CD8-positive, alpha-beta memory T cell (primary cell): ENCODE measurements at places on chromosomes 7 and 10.

DNA sequence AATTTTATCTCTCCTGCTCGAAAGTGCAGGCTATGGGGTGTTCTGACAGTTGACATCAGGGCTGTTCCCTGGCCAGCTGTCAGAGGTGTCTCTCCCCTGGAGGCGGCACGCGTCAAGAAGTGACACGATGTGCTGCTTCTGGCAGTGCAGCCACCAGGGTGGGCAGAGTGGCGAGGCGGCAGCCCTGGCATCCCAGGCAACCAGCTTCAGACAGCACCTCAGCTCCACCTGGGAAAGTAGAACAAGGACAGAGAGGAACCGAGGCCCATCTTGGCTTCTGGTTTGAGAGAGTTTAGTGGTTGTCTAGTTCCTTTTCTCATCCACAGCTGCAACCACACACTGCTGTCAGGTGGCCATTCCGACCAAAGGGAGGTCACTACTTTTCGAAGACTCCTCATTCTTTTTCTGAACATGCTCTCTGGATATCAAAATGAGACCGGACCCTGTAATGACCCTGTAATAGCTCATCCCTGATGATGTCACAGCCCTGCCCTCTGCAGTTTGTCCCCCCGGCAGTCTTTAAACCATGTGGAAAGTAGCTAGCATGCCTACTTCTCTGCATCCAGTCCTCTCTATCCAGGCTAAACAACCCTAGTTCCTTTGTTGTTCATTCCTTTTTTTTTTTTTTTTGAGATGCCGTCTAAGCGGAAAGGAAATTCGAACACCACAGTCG is 381.0 kb upstream of the NRP1 start:
- DNase-seq = no peak

DNA sequence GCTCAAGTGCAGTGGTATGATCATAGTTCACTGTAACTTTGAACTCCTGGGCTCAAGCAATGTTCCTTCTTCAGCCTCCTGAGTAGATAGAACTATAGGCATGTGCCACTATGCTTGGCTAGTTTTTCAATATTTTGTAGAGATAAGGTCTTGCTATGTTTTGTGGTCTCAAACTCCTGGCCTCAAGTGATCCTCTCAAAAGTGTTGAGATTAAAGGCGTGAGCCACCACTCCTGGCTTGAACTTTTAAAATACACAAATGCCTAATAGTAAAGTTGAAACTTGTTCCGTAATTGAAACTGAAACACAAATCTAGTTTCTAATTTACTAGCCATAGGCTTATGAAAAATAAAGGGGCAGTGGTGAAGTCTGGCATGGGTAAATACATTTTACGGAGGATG is 65.7 kb downstream of the AP3M1 start:
- no peak for DNase-seq

- no peak for DNase-seq
Observed at GRCh38 chr7:118845791-118846190, 621.3 kb downstream of the ANKRD7 start.

GRCh38 chr10:98833542-98833941 is 386.8 kb upstream of the HPS1 start:
- DNase-seq = no peak

- DNase-seq = no peak
Observed at GRCh38 chr10:3780771-3781467, 4.1 kb downstream of the KLF6 start.

DNA sequence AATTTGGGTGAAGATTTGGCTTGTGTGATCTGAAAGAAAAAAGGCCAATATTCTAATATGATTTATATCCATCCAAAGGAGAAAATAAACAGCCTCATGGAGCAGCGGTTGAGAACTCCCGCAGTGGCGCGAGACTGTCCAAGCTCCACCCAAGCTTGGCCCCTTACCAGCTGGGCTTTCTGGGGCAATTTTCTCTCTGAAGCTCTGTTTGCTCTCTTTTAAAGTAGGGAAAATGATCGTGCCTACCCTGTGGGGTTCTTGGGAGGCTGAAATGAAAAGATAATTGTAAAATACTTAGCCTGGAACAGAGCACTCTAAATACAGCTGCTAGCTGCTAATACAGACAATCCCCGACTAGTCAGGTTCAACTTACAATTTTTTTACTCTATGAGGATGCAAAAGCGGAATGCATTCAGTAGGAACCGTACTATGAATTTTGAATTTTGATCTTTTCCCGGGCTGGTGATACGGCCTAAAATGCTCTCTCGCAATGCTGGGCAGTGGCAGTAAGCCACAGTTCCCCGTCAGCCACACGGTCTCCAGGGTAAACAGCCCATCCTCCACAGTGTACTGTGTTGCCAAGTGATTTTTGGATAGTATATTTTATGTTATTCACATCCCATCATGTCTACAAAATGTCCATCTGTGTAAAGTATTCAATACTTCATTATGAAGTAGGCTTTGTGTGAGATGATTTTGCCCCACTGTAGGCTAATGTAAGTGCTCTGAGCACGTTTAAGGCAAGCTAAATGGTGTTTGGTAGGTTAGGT is 137.7 kb downstream of the CHN2 start:
- DNase-seq = no peak

DNA sequence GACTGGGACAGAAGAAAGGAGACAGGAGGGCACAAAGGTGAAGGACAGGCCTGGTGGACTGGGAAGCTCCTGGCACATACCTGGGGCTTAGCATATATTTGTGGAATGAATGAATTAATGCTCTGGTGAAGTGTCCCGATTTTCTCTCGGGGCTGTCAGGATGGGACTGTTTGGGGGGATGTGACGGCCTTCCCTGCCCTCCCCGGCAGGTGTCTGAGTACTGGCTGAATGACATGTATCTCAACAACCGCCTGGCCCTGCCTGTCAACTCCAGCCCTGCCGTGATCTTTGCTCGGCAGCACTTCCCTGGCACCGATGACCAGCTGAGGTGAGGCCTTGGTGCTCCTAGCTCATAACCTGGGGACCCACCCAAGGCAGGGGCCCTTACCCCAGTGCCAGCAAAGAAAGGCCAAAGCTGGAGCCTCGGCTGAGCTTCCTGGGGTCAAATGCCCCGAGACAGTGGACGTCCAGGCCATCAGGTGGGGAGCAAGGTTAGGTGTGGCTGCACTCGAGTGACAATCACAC is 6.5 kb downstream of the CHAT start:
- no peak for DNase-seq

DNA sequence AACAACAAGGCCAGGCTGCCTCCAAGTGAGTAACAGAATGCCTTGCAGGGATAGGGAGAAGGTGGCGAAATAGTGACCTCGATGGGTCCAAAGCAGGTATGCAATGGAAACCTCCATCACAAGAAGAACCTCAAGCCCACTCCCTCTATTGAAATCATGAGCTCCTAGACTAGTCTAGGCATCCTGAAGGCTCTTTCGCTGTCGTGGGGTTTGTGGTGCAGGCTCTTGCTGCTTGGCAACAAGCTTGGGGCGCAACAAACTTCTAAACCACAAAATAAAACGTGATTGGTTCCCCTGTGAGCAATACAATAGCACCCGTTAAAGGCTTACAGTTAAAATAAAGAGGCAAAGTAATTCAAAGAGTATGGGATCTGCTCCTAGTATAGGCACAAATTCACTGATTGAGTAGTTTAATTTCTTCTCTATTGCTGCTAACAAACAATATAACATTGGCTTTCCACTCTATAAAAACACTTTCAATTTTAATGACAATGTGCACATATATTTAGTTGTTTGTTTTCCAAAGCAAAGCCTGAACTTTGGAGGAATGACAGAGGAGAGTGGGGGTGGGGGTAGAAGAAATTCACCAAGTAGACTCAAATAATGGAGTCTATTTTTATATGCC is 64.1 kb downstream of the C10orf67 start:
- no peak for DNase-seq

GRCh38 chr7:28469562-28469961 is 57.2 kb downstream of the CREB5 start:
- no peak for DNase-seq

- DNase-seq = no peak
Observed at GRCh38 chr10:23742807-23743206, 303.9 kb downstream of the OTUD1 start.

DNA sequence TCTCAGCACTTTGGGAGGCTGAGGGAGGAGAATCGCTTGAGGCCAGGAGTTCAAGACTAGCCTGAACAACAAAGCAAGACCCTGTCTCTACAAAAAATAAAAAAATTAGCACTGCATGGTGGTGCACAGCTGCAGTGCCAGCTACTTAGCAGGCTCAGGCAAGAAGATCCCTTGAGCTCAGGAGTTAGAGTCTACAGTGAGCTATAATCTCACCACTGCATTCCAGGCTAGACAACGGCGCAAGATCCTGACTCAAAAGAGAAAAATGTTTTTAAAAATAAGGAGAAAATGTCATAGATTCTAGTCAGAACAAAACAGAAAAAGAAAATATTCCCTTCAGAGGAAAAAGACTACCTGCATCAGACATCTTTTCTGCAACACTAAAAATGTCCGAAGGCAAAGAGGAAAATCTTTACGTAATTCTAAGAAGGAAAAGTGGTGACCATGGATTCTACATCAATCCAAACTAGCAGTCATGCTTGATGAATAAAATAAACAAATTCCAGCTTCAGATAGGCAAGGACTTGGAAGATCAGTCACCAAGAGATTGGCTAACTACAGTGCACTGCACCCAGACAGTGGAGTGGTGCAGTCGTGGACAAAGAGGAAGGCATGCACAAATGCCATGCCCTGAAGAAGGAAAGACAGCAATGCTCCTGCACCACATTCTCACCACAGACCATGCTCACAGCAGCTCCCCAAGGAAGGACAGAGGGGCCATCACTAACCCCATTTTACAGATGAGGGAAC is 54.3 kb downstream of the ERCC6 start:
- no peak for DNase-seq

GRCh38 chr10:61761825-61762217 is 99.1 kb downstream of the CABCOCO1 start:
- DNase-seq = no peak

DNA sequence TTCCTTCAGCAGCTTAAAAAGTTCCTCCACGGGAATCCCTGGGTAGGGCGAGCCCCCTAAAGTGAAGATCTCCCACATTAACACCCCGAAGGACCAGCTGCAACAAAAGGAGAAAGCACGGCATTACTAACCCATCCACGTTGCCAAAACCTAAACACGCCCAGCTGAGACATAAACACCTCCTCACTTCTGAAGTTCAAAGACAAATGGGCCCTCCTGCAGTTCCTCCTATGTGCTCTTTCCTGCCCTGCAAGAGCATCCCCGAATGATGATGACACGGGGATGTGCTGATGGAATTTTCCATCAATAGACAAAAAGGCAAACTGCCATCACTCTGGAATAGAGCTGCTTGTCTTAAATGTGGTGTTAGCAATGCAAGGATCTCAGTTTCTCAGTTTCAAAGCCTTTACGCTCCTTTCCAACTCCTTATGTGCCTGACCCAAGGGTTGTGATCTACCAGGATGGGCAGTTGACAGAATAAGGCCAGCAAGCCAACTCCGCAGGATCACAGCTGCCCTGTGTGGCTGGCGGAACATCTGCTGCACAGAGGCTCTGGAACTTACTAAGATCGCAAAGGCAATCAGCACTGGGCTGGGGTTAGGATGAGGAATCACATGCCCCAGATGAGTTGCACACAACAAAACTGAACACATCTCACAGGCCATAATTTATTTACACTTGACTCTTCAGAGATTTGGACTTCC is 112.7 kb downstream of the FGFR2 start:
- no peak for DNase-seq

DNA sequence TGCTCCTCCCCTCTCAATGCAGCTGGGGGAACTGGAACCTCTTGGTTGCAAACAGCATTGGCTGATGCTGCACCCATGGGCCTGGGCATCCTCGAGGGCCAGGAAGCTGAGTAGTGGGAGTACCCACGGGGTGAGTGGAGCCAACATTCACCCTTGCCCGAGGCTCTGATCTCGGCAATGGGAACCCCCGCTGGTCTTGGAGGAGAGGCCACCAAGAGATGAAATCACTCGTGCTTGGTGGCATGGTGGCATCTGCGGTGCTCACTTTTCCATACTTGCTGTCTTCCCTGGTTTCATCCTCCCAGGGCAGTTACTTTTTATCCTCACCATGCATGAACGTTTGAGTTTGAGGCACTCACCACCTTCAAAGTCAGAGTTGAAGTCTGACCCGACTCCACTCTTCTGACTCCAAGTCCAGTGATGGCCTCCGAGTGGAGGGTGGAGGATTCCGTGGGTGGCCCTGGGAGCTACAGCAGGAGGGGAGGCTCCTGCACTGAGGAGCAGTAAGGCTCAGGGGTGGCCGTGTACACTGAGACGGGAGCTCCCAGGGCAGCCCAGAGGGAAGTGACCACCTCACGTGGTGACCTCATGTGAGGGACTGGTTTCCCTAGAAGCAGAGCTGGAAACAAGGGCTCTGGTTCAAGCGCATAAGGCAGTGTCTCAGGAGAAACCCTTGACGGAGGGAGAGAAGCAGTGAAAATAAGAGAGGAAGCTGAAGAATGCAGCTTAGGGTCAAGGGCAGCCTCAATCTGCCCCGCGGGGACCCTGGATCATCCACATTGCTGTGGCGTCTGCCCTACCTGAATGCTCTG is 349.1 kb downstream of the TCERG1L start:
- DNase-seq = no peak

- DNase-seq = no peak
Observed at GRCh38 chr7:75039709-75040108, 33.9 kb downstream of the RCC1L start.

GRCh38 chr10:103763374-103764202 is 91.8 kb downstream of the SH3PXD2A start:
- no peak for DNase-seq
